Esophagus mucosa (tissue), 1 donor: ENCODE measurements at places on chromosomes 5 and 9.
A peak's percentile ranks its signal among the peaks of the same experiment; 100 is the strongest.

GRCh38 chr9:121768416-121769015 lies 117.1 kb downstream of the DAB2IP start:
- no peak for ATAC-seq

GRCh38 chr5:179124853-179125788 lies 64.9 kb downstream of the ZNF354C start:
- ATAC-seq: no peak

DNA sequence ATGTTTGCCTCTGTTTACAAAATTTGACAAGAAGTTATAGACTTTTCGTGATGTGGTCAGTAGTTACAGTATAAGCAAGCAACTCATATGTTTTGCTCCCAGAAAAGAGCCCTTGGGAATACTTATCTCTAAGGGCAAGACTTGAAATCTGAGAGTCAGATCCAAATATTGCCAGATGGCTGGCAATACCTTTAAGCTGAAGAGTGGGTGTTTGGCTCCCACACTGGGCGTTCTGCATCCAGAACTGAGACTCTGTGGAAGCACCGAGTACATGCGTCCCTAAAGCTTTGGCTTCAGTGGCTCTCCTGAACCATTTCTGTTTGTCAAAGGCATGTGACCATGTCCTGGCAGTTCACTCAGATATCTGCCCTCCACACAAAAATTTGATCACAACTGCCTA lies 194.1 kb downstream of the DCP2 start:
- no peak for ATAC-seq

DNA sequence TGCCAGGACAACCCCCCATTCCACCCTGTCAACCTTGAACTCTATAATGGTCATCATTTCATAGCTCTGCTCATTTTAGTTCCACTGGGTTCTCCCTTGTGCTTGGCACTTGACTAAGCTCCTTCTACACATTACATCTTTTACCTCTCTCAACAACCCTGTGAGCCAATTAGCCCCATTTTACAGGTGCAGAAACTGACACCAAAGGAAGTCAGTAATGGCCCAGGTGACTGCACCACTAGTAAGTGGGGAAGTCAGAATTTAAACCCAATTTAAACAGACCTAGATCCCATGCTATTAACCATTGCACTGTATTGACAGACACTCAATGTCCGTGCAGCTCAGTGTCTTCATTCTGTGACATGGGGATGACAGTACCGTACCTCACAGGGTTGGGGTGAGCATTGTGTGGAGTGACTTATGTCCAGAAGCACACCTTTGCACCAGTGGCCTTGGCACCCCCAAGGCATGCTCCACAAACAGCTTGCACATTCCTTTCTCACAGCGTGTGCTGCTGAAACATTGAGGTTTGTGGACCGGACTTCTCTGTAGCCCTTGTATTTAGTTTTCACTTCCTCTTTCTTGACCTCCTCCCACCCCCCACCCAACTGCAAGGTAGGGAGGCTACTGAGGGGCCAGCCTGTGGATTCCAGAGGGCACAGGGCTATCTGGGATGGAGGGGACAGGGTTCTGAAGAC lies 23.1 kb downstream of the IRF1 start:
- ATAC-seq: peak; percentile 4

DNA sequence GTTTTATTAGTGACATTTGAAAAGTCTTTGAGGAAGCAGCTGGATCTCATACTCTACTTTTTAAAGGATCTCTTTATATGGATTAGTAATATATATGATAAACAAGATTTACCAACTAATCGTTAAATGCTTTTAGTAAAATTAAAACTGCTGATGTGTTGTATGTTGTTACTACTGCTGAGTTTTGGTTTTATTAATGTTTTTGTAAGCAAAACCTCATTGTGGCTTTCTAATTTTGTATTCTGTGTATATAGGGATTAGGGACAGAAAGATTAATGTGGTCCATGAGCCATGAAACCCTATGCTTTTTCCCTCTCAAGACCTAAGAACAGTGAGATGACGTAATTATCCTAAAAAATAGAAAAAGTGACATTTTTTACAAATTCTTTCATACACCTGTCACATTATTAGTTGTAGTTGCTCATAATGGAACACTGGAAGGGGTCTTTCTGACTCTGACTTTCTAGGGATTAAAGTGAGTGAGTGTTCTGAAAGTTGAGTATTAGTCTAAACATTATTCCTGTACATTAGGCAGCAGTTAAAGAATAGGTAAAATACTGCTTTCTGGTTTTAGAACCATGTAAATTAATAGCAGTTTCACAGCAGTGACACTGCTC lies 85.9 kb downstream of the SLC12A2 start:
- no peak for ATAC-seq

GRCh38 chr9:101737705-101738565 lies 512 bp downstream of the GRIN3A start:
- ATAC-seq: no peak

DNA sequence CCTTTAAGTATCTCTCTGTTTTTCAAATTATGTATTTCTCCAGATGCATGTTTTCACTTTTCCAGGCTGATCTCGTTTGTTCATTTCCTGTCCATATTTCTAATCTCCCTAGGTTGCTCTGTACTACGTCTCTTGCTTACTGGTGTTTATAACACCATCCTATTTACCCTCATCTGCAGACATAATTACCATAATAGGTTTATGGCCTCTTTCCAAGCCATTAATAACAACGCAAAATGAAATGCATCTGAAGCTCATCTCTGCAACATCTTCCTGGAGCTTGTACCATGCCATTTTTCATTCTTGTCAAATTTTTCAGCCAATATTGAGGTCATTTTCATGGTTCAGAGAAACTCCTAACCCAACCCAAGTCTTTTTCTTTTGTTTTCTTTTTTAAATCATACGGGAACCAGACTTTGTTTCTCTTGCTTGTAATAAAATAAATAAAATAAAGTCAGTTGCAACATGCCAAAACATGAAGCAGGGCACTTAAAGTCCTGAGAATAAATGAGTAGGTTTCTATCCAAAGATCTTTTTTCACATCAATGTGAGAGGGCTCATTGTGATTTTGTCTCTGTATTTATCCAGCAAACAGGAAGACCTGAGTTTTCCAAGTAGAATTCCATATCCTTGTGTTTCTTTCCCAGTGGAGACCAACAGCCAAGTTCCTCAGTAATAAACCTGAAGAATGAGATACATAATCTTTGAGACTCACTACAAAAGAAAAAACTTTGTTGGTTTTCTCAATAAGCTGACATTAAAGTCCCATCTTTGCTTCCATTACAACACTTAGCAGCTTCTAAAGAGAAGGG lies 37.0 kb downstream of the DPYSL3 start:
- ATAC-seq: no peak

GRCh38 chr9:131446276-131446675 lies 52.4 kb downstream of the PRRC2B start:
- ATAC-seq: no peak

- ATAC-seq: no peak
Observed at GRCh38 chr5:157107508-157107907, 1.3 kb downstream of the HAVCR2 start.

DNA sequence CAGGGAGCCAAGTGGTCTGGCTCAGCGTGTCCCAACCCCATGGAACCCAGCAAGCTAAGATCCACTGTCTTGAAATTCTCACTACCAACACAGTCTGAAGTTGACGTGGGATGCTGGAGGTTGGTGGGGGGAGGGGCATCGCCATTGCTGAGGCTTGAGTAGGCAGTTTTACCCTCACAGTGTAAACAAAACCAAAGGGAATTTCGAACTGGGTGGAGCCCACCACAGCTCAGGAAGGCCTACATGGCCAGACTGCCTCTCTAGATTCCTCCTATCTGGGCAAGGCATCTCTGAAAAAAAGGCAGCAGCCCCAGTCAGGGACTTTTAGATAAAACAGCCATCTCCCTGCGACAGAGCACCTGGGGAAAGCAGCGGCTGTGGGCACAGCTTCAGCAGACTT lies 17.1 kb upstream of the FBXL17 start:
- no peak for ATAC-seq

DNA sequence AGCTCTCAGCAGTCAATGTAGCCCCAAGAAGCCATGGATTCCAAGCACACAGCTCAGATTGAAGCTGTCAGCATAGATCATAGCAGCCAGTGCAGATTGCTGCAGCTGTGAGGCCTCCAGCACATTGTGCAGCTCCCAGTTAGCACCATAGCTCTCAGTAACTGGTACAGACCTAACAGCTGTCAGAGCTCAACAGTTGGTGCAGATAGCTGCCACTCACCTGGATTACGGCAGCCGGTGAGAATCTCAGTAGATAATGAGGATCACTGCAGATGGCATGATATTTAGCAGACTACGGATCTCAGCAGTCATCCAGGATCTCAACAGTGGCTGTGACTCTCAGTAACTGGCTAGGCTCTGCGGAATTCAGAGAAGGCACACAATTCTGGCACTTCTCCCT lies 500.4 kb downstream of the TUSC1 start:
- no peak for ATAC-seq

- ATAC-seq: no peak
Observed at GRCh38 chr5:78547183-78547582, 101.4 kb downstream of the LHFPL2 start.

GRCh38 chr5:83009408-83009807 lies 67.8 kb downstream of the TMEM167A start:
- no peak for ATAC-seq

DNA sequence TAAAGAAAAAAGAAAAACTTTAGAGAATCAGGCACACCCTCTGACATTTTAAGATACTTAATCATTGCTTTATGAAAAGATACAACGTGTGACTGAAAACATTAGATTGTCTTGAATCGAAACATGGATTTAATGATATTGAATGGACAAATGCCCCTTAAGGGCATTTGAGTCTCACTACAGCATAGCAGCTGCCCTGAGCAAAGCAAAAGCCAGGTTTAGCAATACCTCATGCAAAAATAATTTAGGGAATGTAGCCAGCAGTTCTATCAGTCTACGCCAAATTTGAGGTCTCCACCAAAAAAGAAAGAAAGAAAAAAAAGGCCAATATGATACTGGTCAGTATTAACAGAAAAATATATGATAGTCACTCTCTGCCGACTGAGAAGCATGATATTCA lies 56.6 kb upstream of the LMNB1 start:
- ATAC-seq: no peak

GRCh38 chr5:53915120-53915519 lies 354.7 kb downstream of the NDUFS4 start:
- ATAC-seq: no peak

DNA sequence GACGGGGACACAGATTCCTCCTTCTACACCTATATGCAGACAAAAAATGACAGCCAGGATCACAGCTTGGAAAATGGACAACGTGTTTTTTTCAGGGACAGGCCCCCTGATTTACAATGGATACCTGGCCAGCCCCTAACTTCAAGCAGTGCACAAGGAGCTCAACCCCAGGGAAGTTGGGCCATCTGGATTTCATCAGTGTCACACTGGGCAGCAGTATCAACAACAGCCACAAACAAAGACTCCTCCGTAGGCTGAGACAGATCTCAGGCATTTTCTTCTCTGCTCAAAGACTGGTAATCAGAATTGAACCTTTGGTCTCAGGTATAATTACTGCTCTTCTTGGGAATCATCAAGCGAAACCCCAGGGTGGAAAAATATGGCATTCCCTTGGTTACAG lies 374.0 kb downstream of the ZNF608 start:
- no peak for ATAC-seq

DNA sequence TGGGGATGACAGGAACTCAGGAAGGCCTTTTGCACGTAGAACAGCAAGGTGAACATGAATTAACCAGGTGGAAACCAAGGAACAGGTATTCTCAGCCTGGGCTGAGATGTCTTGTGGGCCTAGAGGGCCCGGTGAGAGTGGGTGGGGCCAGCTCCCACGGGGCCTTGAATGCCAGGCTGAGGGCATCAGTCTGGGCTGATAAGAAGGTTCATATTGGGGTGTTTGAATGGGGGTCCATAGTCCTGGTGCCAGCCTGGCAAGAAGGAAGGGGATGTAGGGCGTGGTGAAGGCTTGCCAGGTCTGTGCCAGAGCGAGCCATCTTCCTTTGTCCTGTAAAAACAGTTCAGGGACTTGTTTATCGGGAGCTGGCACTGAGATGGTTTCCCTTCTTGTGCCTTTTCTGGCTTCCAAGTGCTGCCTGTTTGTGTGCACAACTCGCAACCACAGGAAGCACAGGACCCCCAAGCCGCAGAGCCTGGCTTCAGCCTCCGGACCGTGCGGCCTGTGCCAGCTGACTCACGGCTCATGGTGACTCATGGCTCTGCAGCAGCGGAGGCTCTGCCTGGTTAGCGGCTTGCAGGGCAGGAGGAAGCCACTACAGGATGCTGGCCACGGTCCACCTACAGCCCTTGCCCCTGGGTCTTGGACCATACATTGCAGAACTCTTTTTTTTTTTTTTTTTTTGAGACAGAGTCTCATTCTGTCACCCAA lies 2.4 kb downstream of the CARD19 start:
- ATAC-seq: peak; percentile 42

- ATAC-seq: no peak
Observed at GRCh38 chr9:19946441-19947109, 157.7 kb upstream of the SLC24A2 start.

GRCh38 chr5:172403189-172403796 lies 51.0 kb downstream of the SH3PXD2B start:
- peak; percentile 11 for ATAC-seq

GRCh38 chr9:121242219-121242958 lies 25.6 kb upstream of the GSN start:
- no peak for ATAC-seq

- ATAC-seq: no peak
Observed at GRCh38 chr5:1110307-1111240, 1.3 kb downstream of the SLC12A7 start.

GRCh38 chr5:147396070-147396823 lies 113.6 kb downstream of the DPYSL3 start:
- ATAC-seq: peak; percentile 52

DNA sequence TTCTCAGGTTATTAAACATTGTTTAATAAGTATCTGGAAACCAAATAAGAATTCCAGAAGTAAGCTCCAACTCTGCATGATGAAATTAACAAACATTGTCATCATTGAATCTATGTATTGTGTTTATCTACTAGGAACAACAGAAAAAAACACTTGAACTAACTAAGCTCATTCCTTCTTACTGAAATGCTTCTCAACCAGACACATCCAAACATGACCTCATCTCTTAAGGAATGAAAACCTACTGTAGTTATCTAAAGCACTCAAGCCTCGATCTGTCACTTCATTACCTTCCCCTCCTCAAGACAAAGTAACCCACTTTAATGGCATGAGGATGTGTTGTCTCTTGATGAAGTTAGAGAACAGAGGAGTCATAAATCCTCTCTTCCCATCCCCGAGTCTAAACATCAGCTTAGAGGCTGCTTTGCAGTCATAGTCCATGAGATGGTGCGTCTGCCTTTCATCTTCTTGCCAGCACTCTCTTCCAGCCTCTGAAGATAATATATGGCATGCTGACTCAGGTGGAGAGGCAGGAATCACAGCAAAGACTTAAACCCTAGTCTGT lies 86.5 kb downstream of the CEMIP2 start:
- no peak for ATAC-seq

DNA sequence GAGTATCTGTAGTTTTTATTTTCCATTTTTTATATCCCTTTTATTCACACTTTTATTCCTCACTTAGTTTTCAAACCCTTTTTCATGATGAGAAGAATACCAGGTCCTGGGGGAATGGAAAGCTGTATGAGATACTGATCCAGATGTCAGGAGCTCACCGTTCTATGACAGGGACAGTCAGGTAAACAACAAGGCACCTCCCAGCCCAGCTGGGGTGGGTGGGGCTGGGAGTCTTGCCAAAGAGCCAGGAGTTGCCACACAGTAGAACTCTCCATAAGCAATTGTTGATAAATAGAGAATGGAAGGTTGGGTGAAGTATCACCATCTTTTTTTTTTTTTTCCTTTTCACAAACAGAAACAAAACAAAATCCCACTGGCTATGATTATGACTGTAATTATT lies 225.8 kb downstream of the NSG2 start:
- no peak for ATAC-seq
